ENCODE measurements at places on chromosomes 6 and 20. TPM values are rescaled to one million over a fixed set of nuclear protein-coding genes. Genes with fewer than 3 reads are reported as not detected.

The CGA gene
- total RNA-seq: not detected

The OTOR gene
- not detected for total RNA-seq

The KDM1B gene
- total RNA-seq: 22.7 TPM

The ERMARD gene
- 16.8 TPM for total RNA-seq

The OR2B3 gene
- not detected for total RNA-seq

The DEFB119 gene
- not detected for total RNA-seq

- no peak for DNase-seq
Observed at GRCh38 chr6:111747396-111747795, 125.9 kb downstream of the FYN start.

DNA sequence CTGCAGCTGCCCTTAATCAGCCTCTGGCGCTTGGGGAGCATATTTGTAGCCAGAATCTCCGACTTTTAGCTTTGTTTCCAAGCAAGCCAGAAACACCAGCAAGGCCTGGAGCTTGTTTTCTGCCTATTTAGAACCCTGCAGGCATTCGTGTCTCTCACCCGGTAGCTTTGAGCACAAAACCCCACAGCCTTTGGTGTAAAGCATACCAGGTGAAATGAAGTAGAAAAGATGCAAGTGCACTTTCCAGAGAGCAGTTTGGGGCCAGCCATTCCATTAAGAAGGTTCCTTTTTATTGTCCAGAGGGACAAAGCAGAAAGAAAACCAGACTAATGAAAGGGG is 736 bp downstream of the FAM217B start:
- no peak for DNase-seq

DNA sequence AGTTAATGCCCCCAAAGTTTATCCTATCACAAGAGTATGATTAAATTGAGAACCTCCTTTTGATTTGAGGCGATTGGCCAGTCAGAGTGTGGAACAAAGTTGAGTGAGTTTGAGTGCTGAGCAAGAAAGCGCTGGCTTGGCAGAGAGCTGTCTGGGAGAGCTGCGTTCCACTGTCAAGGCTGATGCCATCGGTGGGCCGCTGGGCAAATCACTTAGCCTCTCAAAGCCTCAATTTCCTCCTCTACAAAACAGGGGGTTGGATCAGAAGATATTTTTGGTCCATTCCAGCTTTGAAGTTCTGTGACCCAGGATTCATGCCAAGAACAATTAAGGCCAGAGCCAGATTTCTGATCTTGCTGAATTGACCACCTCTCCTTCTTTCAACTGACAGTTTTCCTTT is 60.2 kb downstream of the TMEM242 start:
- no peak for DNase-seq

DNA sequence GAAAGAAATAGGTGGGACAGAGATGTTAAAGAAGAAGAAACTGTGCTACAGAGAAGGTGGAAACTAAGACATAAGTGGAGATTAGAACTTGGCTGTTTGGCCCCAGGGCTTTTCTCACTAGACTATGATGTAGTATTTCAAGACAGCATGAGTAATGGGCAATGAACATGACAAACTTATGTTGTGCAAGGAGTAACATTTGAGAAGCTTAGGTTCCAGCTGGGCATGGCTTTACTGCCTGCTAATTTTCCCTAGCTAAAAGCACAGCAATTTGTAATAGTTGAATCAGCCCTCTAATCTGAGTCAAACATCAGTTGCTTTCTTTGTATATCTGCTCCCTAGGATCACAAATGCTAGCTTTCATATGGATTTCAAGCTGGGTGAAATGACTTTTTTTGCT is 294.3 kb upstream of the BMP2 start:
- DNase-seq: no peak

GRCh38 chr20:22866812-22867341 is 168.2 kb upstream of the SSTR4 start:
- DNase-seq: no peak

- no peak for DNase-seq
Observed at GRCh38 chr20:21146215-21146614, 20.3 kb downstream of the KIZ start.

- no peak for DNase-seq
Observed at GRCh38 chr6:8652710-8653109, 217.4 kb upstream of the SLC35B3 start.

- DNase-seq: no peak
Observed at GRCh38 chr6:82862543-82862942, 203.1 kb downstream of the UBE3D start.

DNA sequence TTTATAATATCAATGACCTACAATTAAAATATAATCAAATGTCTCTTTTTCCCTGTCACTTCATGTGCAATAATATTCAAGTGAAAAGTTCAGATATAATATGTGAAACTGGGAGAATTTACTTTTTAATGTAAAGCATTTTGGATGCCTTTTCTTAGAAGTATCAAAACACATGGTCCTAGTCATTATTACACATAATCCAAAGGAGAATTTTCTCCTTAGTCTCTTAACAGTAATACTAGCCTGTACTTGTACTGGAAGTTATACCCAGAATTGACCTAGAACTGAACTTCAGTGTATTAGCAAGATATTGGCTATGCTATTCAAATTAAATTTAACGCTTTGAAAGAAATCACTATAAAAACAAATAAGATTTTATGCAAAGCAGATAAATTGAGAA is 842.6 kb upstream of the MANEA start:
- DNase-seq: no peak

DNA sequence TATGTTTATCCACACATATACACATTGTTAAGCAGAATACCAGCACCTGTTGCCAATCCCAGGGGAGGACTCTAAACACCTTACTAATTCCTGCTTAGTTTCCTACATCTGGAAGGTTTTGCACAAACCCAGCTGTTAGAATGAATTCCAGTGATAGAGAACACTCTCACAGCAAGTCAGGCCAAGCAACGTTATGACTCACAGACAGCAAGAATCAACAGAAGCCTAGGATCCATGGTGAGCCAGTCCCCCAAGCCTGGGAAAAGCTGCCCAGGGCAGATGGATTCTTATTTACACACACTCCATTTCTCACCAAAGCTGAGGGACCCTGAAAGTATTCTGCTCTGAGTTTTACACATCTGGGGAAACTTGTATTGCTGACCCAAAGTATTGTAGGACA is 291.7 kb downstream of the SLC35F1 start:
- no peak for DNase-seq

All from left lung (tissue), 14 donors.